Mucosa of gallbladder (tissue), 1 donor: ENCODE measurements at places on chromosomes 3 and 15. TPM values are rescaled to one million over a fixed set of nuclear protein-coding genes. Genes with fewer than 3 reads are reported as not detected.
A peak's percentile ranks its signal among the peaks of the same experiment; 100 is the strongest.

GRCh38 chr15:60116456-60117089 is 112.5 kb downstream of the FOXB1 start:
- DNase-seq, result no peak

Gene PLSCR2
- total RNA-seq, result 0.35 TPM

GRCh38 chr15:63203451-63204090 is 14.2 kb downstream of the RAB8B start:
- DNase-seq, result no peak

DNA sequence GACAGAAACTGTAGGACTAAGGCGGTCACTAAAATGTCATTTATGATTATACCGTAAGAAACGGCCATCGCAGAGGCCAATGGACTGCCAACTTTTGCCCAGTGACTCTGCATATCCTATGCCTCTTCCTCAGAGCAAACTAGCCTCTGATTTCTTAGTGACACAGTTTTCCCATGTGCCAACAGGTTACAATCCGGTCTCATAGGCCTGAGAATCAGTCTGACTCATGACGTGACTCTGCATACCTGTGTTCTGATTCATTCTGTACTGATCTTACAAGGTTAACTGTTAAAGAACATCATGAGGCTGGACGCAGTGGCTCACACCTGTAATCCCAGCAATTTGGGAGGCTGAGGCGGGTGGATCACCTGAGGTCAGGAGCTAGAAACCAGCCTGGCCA is 17.8 kb downstream of the RUBCN start:
- no peak for DNase-seq

DNA sequence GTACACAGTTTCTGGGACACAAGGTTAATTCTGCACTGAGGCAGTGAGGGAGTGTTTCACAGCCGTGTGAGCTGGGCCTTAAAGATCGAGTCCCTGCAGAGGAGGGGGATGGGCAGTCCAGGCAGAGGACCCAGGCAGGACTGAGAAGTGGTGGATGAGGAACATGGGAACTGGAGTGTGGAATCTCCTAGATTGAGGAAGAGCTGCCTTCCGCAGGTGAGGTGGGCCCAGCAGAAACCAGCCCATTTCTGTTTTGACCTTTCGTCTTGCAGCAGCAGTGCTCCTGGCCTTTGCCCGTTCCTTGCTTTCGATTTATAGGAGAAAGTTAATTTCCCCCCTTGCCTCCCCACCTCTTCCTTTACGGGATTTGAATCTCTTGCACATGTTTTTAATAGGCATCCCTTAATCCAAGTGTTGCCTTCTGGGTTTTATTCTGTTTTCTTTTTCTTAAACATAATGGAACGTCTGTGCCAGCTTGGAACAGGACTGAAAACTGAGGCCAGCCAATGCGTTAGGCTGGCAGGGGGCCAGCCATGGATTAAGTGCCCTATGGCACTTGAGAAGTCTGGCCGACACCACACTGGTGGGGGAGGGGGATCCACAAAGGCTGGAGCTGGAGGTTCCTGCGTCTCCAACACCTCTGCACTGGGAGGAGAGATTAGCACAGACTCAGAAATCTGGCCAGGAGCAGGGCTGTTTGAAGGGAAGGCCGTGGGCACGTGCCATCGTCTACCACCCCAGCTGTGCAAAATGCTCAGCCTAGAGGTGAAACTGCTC is 78.1 kb downstream of the AAGAB start:
- peak; percentile 50 for DNase-seq

DNA sequence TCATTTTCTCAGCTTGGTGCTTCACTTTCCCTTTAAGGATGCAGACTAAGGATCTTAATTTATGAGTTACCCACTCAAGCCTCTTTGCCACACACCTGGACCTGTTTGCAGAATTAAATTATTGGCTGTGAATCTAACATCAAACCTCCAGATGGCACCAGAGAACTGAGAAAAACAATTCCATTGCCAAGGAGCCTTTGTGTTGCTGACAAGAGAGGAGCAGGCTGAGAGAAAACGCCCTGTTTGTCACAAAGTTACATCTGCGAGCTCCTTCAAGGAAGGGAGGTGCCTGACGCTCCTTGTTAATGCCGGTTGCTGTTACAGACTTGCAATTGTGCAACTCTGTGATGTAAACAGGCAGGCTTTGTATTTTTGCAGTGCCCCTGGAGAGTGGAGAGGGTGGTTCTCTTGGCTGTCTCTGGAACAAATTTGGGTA is 36.3 kb upstream of the TMC3 start:
- peak; percentile 27 for DNase-seq

GRCh38 chr3:43105596-43106292 is at the start of gene POMGNT2:
Gene POMGNT2 (minus strand): TSS chr3:43106079. CDS start chr3:43081431, 24,648 bp downstream.
- peak; percentile 93 for DNase-seq

DNA sequence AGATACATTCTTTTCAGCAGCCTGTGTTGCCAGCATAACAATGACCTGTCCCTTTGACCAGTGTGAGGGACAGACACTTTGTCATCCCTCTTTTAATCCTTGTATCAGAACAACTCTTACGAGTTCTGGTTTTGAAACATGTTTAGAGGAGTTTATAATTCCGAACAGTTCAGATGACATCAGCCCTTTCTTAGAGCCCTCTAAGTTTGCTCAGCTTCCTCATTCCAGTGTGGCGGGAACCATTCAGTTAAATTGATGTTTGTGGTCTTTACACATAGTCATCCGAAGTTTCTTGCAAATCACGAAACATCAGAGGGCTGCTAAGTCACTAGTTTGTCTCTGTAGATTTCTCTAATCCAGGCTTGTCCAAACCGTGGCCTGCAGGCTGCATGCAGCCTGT is 102.5 kb downstream of the AKAP13 start:
- no peak for DNase-seq

DNA sequence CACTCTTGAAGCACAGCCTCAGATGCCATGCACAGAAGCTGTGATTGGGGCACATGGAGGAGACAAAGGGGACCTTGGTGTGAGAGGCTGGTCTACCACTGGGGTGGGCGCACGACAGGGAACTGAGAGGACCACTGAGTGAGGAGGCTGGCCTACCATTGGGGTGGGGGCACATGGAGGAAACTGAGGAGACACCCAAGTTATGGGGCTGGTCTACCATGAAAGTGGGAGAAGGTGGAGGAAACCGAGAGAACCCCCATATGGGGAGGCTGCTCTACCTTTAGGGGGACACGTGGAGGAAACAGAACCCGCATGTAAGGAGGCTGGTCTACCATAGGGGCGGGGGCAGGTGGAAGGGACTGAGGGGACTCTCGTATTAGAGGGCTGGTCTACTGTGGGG is 153.4 kb downstream of the FBLN2 start:
- DNase-seq, result no peak

Gene ERICH6
- total RNA-seq, result 0.09 TPM

GRCh38 chr3:126441256-126441880 is 34.3 kb downstream of the ZXDC start:
- no peak for DNase-seq

DNA sequence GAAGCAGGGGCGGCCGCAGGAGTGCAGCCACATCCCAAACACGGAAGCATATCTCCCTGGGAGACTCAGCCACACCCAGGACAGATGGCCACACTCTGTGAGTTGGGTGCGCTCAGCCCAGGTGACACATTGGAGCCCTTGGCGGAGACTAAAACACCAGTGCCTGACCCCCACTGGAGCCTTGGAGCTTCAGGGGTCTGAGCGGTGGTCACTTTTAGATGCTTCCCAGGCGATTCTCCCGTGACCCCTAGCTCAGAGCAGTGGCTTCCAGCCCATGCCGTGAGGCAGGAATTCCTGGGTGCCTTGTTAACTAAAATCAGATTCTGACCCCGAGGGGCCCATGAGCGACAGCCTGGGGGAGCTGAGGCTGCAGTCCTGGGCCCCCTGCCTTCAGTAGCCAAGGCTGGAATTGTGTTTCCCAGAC is 54.5 kb downstream of the PLXNA1 start:
- peak; percentile 42 for DNase-seq

Gene CLDN11
- total RNA-seq, result 36.7 TPM

Gene LAMB2
- 733 TPM for total RNA-seq

- no peak for DNase-seq
Measured at GRCh38 chr15:58040150-58040549, 25.4 kb downstream of the ALDH1A2 start.

Gene GLDN
- total RNA-seq, result 20.7 TPM

DNA sequence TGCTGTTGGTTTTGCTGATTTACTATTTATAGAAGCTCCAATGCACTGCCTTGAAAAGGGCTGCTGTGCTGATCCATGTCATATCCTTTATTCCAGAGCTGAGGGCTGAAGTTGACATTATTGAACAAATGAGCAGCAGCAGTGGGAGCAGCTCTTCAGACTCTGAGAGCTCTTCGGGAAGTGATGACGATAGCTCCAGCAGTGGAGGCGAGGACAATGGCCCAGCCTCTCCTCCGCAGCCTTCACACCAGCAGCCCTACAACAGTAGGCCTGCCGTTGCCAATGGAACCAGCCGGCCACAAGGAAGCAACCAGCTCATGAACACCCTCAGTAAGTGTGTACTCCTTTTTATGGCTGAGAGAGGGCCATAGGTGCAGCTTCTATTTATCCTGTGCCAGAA is 8.8 kb downstream of the EAF1 start:
- no peak for DNase-seq

GRCh38 chr15:63089260-63090043 is 32.2 kb upstream of the LACTB start:
- DNase-seq, result peak; percentile 40

Gene TRH
- not detected for total RNA-seq

GRCh38 chr3:70963431-70964275 is 619.9 kb downstream of the FOXP1 start:
- DNase-seq, result no peak

- DNase-seq, result no peak
Measured at GRCh38 chr3:118587847-118588246, 446.8 kb downstream of the IGSF11 start.

GRCh38 chr3:147613725-147614124 is 204.6 kb downstream of the ZIC1 start:
- DNase-seq, result no peak

- DNase-seq, result no peak
Measured at GRCh38 chr15:52082197-52083036, 30.2 kb downstream of the BCL2L10 start.

Gene ATP8B4
- total RNA-seq, result 15.8 TPM

Gene SMCO1
- total RNA-seq, result not detected

DNA sequence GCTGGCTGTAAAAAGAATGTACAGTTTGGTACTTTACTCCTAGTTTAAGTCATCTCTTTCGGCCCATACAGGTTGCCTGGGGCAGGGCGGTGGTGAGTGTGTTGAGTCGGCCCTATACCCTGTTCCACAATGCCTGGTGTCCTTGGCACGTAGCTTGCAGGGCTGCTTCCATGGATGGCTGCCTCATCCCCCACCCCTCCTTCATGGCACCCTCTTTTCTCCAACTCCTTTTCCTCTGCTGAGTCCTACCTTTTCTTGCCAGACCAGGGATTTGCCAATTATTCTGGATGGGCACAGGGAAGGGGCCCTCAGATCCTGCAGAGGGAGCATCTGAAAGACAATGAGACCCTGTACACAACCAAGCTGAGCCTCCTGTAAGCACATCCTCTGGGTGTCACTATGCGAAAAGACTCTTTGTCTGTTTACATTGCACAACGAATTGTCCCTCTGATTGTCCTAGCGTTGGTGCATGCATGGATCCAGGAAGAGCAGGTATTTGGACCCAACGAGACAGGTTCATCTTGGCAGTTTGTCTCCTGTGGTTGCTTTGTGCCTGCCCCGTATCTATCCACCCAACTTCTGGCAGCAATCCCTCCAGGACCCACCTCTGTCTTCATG is 73.6 kb upstream of the CGNL1 start:
- DNase-seq, result no peak

DNA sequence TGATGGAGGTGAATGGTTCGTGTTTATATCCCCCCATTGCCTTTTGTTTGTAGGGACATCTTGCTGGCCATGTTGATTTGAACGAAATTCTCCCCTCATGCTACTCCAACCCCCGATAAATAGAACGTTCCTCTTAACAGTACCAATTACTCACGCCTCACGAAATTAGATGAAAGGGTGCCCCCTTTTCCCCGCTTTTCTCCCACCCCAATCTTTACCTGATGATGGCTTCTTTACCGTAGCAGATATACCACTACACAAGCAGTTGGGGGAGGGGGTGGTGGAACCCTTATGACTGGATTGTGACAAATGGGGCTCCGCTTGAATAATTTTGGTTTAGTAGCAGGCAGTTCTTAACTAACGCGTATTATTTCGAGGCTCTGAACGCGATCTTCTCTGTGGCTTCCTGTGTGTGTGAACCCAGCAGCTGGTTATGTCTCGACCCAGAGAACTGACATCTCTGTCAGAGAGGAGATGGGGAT is 1.1 kb downstream of the PIAS1 start:
- peak; percentile 40 for DNase-seq

Gene ROBO1
- total RNA-seq, result 9.6 TPM

DNA sequence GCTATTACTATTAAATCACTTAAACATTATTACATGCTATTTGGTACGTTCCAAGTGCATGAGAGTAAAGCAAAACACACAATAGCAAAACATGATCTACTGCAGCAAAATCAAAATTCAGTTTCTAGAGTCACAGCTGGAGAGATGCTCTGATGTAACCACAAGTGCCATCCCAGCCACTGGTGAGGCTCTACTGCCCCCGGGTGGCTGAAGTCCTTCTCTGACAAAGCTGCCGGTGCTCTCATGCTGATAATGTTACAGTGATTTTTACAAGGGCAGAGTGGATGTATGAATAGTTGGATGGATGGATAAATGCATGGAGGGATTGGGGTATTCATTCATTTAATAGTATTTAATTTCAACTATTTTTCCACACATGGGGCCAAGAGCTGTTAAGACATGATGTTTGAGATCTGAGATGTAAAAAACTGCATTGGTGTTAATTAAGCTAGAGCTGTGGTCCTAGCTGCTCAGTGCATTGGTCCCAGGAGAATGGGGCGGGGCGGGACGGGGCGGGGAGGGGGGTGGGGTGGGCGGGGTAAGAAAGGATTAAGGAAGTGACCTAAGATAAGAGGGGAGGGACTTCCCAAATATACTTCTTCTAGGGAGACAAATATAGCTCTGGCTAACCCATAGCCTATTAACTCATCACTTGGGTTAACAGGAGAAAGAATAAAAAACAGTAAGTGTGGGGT is 5.3 kb upstream of the SPESP1 start:
- DNase-seq, result peak; percentile 73

DNA sequence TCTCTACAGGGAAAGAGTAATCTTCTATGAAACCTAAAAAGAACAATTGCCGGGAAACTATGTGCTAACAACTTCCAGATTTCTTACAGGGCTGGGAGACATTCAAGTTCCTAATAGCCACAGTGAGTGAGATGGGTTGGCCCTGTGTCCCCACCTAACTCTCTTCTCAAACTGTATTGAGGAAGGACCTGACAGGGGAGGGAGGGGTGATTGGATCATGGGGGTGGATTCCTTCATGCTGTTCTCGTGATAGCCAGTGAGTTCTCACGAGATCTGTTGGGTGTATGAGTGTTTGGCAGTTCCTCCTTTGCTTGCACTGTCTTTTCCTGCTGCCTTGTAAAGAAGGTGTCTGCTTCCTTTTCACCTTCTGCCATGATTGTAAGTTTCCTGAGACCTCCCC is 958.7 kb downstream of the AGBL1 start:
- no peak for DNase-seq

DNA sequence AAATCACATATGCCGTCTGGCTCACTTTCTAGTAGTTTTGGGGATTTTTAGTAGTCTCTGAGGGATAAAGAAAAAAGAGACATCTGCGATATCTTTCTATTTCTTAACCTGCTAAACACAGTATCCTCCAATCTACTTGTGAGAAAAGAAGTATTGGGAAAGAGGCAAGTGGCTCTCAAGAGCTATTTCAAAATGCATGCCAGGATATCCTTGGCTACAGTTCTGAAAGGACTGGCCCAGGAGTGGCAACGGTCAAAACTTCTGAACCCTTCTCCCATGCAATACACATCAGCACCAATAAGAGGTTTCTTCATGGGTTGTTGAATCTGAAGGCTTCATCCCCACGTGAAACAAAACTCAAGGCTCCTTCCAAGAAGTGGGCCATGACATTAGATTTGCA is 204.0 kb upstream of the WNT5A start:
- DNase-seq, result no peak

- no peak for DNase-seq
Measured at GRCh38 chr3:165759041-165759440, 78.2 kb downstream of the BCHE start.
